Stimulated activated CD8-positive, alpha-beta memory T cell treated with anti-CD3 and anti-CD28 coated beads, Interleukin-7, amount 100 ng/mL, for 1 hour (primary cell): ENCODE measurements at places on chromosomes 13 and 19.

- no peak for DNase-seq
Observed at GRCh38 chr13:36418022-36418805, 14.1 kb upstream of the CCNA1 start.

GRCh38 chr19:46201454-46202310 is 27.9 kb upstream of the IGFL1 start:
- DNase-seq: no peak

DNA sequence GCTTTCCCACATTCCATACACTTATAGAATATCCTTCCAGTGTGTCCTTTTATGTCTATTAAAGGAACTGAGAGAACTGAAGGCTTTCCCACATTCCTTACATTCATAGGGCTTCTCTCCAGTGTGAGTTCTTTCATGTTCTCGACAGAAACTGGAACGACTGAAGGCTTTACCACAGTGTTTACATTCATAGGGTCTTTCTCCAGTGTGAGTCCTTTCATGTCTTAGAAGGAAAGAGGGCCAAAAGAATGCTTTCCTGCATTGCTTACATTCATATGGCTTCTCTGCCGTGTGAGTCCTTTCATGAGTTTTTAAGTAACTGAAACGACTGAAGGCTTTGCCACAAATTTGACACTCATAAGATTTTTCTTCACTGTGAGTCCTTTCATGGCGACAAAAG is 22.3 kb downstream of the ZNF44 start:
- no peak for DNase-seq

DNA sequence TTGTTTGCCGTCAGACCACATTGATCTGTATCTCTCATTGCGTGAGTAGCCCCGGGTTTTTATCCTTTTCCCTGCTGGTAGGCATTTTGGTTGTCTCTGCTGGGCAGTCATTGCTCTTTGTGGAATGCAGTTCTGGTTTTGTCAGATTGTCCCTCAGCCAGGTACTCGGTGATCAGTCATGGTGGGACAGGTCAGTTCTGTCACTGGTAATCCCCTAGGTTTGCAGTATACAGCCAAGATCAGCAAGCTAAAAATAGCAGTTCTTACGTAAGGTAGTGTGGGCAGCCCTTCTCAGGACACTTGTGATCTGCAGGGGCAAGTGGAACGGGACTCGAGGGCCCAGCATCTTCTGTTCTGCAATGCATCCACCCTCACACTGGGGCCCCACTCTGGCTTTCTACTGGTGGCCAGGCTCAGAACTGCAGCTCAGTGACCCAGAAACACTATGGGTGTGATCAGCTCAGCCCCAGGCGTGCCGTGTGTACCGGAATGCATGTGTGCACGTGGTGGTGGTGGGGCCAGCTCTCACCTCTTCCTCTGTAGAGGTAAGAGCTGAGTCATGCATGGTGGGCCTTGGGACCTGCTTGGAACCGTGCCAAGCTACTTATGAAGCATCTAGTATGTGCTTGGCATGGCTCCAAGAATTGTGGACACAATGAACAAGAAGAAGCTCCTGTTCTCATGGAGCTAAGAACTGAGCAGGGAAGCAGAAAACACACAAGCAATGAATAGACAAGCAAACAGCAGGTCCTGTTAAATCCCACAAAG is 6.3 kb downstream of the PLEKHF1 start:
- peak; percentile 69 for DNase-seq

- DNase-seq: no peak
Observed at GRCh38 chr19:23241419-23241818, 8.8 kb downstream of the ZNF724 start.

- no peak for DNase-seq
Observed at GRCh38 chr19:39190768-39191167, 6.0 kb upstream of the NCCRP1 start.

GRCh38 chr13:100854006-100854405 is 179.4 kb upstream of the TMTC4 start:
- DNase-seq: no peak

DNA sequence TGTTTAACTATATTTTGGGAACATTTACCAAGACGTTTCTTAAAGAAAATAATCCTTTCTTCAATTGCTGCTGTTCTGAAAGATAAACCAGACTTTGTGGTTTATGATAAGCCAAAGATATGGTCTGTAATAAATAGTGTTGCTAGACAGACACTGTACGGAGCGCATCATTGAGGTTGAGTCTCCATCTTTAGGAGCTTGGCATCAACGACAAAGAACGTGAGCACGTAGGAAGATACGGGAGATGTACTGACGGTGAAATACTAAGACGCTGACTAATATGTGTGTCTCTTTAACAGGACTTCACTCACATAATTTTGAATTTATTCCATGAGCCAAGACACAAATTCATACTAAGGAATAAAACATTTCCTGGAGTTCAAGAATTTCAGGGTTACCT is 16.2 kb downstream of the TEX29 start:
- DNase-seq: no peak

DNA sequence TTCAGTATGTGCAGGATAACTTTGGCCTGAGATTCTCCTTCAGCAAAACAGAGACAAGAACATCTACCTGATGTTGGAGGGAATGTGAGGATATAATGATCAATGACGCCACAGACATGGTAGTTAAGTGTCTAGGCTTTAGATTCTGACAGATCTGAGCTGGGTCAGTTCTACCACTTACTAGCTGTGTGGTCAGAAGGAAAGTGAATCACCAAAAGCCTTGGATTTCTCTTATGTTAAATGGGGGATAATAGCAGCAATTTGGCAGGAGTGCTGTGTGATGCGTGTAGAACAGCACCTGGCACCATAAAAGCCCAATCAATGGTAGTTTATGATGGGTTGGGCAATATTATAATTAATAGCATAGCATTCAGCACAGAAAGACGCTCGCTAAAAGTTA is 41.7 kb downstream of the RXFP2 start:
- no peak for DNase-seq

GRCh38 chr13:98848746-98849145 is 96.3 kb upstream of the SLC15A1 start:
- DNase-seq: no peak

DNA sequence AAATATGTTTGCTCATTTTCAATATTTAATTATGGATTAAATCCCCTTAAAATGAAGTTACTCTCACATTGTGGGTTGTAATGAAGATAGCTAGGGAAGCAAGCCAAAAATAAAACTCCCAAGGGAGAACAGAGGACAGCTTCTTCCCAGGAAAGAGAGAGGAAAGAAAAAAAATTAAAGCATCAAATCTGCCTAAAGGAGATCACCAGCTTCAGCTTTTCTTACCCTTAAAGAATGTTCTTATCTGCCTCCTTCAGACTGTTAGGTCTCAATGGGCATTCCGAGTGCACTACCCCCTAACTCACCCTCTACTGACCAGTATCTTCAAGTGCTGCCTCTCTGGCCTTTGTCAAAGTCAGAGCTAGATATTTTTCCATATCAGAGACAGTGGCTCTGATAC is 55.2 kb downstream of the XPO4 start:
- no peak for DNase-seq

GRCh38 chr19:18833849-18834643 is 2.3 kb downstream of the UPF1 start:
- no peak for DNase-seq

- DNase-seq: no peak
Observed at GRCh38 chr19:30208436-30209060, 163.6 kb upstream of the ZNF536 start.

- no peak for DNase-seq
Observed at GRCh38 chr13:70960841-70961443, 852.7 kb upstream of the KLHL1 start.

- no peak for DNase-seq
Observed at GRCh38 chr13:66996503-66996902, 233.6 kb downstream of the PCDH9 start.

DNA sequence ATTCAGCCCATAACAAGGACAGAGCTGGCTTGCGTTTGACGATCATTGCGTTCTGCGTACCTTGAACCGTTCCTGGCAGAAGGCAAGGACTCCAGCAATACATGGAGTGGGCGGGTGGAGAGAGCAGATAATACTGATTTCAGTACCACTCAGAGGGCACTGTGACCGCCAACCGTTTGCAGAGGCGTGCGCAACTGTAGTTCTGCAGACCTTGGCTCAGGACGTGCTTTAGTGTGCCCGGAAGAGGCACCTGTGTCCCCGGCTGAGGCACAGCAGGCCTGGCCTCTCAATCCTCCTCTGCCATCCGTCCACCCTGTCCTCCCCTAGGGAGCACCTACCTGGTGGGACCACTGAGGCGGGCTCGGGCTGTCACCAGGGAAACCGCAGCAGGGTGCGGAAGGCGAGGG is 117.6 kb upstream of the USP29 start:
- DNase-seq: no peak

GRCh38 chr19:52602941-52603340 is 32.9 kb downstream of the ZNF701 start:
- DNase-seq: no peak
